ENCODE measurements at places on chromosomes 2 and 18.

DNA sequence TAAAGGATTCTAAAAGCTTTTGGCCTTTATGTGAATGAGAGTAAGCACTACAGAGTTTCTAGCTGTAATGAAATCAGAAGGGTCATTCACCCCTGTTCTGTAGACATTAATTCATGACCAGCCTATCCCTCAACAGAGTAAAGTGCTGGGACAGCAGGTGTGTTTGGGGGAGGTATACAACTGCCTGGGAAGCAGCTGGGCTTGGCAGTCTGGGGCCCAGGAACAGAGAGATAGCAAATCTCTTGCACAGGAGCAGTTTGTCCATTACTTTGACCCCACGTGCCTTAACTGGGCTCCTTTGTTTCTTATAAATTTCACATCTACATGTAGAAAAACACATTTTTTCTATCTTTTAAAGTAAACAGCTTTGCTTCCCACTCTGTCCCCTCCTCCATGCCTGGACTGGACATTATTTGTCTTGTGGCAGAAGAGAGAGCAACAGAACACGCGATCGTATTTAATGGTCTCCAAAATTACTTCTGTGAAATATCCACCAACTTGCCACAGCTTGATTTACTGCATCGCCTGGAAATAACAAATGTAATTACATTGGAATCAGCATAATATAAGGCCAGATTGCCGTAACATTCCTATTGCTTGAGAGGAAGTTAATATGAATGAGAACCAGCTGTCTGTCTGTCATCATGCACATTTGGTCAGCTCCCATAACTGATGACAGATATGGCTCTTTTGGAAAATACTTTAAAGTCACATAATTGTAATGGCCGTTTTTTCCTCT lies 263.8 kb downstream of the RBM43 start:
- no peak for DNase-seq

GRCh38 chr2:228728961-228729360 lies 542.1 kb downstream of the PID1 start:
- no peak for DNase-seq

DNA sequence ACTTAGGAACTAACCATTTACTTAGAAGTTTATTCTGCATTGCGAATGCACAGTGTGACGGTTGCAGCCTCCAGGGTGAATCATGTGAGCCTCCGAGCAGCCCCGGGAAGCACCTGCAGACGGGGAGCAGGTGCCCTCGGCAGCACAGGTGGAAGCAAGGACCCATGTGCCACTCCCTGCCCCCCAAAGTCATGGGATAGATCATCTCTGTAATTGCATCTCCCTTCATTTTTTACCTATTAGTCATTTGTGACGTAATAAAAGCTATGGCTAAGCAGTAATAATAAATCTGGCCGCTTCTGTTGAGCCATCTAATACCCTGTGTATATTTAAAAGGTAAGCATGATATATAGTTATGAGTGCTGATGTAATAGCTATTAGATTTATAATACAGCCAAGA lies 97.2 kb downstream of the PTGR3 start:
- DNase-seq, result no peak

DNA sequence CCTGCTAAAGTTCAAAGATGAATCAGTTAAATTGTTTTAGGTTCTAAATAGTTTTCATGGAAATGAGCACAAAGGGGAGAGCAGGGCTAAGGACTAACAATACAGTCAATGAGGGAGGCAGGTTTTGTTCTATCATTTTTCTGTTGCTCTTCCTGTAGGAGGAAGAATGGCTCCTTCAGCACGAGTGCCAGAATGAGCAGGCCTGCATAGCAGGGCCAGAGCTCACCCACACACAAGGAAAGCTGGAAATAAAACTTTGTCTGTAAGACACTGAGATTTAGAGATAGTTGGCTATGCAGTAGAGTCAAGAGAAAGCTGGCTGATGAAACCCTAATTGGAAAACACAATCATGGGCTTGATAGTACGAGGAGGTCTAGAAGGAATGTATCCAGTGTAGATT lies 313.3 kb downstream of the MBD2 start:
- DNase-seq, result no peak

DNA sequence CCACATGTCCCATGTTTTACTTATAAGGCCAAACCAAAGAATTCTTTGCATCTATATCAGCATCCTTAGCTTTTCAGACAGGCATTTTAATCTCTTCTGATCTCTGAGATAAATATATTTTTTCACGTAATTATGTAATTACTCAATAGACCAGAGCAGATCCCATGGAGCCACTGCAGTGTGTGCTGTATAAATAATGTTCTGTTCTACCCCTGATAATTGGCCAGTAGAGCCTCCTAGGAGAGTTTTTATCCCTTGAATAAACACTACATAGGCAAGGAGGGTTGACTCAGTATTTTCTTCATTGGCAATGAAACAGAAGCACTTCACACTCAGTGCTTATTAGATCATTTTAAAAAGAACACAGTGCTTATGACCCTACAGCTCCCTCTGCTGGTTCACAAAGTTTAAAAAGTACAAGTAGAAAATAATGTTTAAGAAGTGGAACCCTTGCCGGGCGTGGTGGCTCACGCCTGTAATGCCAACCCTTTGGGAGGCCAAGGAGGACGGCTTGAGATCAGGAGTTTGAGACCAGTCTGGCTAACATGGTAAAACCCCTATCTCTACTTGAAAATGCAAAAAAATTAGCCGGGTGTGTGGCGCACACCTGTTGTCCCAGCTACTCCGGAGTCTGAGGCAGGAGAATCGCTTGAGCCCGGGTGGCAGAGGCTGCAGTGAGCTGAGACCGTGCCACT lies 91.9 kb downstream of the PPP1R1C start:
- no peak for DNase-seq

DNA sequence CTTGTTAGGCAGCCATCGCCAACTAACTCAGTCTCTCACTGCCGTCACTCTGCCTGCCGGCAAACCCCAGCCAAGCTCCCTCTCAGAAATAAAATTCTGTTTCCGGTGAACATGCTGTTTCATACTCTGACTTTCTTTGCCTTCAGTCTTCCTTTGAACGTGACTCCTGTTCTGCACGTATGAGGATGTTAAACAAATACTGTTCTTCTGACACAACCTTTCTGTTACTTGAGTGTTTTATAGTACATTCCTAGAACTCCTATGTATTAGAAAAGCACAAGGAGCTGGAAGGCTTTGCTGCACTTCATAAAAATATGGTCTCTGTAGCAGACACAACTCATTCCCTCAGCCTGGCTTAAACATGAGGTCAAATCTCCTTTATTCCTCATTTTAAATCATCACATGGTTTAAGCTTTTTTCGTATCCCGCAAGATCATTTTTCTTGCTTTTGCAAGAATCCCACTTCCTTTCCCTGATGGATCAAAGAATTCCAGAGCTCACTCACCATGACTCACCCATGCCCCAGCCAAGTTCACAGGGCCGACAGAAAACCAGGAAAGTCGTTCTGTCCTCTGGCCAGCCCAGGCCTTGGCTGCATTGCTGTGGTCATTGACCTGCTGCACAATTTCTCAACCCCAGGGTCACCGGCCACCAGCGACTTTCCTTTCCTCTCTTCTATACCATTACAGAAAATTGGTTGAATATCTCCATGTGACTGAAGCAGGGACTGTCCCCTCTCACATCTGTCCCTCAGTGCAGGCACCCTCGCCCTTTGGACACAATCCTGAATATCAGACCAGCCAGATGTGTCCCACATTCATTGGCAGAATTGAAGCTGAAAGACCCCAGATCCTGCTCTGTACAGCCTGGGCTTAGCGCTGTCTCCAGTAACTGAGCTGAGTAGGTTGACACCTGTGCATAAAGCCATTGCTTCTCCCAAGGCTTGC lies 183.1 kb upstream of the ARL4C start:
- DNase-seq, result no peak

- no peak for DNase-seq
Observed at GRCh38 chr2:15172825-15173224, 388.3 kb downstream of the NBAS start.

DNA sequence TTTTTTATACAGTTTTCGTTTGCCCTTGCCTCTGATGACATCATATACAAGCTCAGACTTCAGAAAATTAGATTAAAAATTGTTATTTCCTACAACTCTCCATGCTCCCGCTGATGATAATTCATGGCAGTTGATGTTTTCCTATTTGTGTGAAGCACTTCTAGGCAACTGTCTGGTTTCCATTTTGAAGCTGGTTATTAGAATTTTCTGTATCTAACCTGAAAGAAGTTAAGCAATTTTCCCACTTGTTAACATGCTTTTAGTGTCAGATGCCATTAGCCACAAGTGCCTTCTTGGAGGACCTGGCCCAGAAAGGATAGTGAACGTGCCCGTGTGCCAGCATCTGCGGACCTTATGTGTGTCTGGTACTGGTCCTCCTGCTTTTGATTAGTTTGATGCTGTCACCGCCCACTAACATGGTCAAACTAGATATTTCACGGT lies 347.6 kb upstream of the RAB12 start:
- DNase-seq, result no peak

DNA sequence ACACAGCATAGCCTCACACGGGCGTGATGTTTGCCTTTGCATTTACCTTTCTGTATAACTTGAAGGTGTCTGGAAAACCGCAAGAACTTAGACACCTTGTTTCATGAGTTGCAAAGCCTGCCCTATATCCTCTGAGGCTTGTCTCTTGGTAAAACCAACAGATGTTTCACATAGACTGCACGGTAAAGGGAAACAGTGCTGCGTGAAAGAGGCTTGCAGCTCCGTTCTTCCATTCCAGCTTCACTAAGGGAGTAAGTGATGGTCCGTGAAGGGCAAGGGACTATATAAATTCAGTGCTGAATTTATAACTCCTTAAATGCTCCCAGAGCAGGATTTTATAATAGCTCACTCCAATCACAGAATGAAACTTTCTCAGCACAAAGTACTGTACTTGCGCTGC lies 360.5 kb downstream of the SOX11 start:
- DNase-seq, result no peak

- no peak for DNase-seq
Observed at GRCh38 chr2:26492749-26493515, 15.0 kb upstream of the OTOF start.

DNA sequence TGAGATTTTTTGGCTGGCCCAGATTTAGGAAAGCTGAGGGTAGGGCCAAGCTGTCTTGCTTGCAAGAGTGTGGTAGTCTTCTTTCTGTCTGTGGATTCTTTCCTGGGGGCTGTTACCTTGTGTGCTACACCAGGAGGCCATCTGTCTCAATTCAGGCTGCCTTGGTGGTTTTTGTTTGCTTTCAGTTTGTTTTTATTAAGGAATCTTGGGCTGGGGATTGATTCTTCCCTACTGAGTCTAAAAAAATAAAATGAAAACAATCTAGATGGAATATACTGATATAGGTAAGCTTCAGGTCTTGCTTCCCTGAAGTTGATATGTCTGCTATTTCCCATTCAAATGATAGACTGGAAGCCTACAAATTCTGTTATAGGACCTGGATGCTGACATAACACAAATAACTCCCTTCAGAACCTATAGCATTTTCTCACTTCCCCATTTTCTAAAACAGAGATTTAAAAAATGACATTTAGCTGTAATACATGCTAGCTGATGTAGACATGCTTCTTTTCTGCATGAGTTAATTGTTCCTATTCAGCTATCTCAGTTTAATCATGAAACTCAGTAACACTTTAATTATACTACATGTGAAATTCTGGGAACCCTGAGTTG lies 5.3 kb downstream of the LHCGR start:
- no peak for DNase-seq

DNA sequence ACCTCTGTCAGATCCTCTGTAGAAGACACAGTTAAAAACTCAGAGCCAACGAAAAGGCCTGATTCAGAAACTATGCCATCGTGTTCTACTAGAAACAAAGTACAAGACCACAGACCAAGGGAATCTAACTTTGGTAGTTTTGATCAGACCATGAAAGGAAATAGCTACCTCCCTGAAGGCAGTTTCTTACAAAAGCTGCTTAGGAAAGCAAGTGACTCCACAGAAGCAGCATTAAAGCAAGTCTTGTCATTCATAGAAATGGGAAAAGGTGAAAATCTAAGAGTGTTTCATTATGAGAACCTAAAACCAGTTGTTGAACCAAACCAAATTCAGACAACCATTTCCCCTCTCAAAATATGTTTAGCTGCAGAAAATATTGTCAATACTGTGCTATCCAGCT lies 58.2 kb downstream of the FSIP2 start:
- DNase-seq, result no peak

DNA sequence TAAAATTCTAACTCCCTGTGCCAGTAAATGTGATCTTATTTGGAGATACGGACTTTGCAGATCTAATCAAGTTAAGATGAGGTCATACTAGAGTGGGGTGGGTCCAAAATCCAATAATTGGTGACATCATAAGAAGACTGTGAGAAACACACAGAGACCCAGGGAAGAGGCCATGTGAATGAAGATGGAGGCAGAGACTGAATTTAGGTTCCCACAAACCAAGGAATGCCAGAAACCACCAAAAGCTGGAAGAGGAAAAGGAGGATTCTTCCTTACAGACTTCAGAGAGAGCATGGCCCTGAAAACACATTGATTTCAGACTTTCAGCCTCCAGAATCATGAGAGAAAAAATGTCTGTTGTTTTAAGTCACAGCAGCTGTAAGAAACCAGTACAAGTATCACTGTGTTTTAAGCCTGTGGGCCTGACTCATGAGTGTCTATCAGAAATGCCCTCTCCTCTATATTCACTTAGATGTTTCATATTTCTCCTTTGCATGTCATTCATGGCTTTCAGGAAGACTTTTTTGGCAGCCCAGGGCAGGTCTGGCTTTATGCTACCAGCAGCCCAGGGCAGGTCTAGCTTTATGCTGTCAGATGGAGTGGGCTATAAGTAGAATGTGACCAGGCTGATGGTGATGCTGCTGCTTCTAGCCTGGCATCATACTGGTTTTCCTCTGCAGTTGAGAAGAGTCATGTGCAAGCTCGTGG lies 100.0 kb downstream of the SPOPL start:
- no peak for DNase-seq

DNA sequence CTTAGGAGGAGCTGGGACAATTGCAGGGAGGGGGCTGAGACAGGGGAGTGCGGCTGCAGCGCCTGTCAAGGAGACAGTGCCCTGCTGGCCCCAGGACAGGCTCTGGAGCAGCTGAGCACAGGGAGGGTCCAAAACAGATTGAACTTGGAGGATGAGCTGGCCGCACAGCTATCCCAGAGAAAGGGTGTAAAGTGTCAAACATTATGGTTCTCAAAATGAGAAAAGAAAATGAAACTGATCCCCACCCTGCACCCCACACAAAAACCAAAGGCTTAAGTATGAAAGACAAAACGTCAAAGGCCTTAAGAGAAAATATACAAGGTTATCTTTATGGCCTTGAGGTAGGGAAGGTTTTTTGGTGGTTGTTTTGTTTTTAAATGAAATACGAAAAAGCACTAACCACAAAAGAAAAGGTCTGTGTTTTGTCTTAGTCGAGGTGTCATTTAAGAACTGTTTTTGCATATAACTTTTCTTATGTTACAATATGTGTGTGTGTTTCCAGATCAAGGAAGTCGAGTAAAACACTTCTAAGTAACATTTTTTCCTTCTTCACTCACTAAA lies 111.8 kb downstream of the HDAC4 start:
- DNase-seq, result no peak

Data from type B pancreatic cell (in vitro differentiated cells).